ENCODE measurements at places on chromosomes 4 and X.

GRCh38 chrX:155009994-155010472, 12.5 kb downstream of the F8 start:
- DNase-seq, result no peak

DNA sequence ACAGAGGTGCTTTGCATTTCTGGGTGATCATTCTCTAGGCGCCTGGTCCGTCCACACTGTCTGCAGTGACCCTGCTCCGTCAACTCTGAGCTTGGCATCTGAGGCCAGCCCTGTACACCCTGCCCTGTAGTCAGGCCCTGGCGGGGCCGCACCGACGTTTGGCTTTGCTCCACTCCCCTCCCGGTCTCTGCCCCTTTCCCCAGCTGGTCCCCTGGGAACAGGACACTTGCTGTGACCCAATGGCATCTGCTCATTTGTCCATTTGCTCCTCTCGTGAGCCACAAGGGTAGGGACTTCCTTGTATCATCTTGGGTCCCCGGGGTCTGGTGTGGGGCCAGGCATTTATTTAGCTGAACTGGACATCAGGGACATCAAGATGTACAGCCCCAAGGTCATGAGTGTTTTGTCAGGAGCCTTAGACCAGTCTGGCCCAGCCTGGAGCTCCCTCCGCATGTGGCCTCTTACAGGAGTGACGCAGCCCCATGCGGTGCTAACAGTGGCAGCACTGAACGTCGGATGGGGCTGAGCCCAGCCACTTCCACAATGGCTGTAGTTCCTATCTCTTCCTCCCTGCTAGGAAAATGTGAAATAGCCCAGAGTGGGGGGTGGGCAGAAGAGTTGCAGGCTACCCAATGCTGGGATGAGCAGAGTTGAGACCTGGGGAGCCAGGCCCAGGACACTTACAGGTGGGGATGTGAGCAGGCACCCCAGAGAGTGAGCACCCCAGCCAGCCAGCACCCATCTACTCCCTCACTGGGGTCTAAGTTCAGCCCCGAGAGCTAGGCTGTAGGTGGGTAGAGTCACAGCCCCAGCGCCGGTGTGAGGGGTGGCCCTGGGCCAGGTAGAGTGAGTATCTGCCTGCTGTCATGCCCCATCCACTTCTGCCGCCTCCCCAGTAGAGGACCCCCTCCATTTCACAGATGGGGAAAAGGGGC, 2.0 kb upstream of the SH3BP2 start:
- peak; percentile 56 for DNase-seq

DNA sequence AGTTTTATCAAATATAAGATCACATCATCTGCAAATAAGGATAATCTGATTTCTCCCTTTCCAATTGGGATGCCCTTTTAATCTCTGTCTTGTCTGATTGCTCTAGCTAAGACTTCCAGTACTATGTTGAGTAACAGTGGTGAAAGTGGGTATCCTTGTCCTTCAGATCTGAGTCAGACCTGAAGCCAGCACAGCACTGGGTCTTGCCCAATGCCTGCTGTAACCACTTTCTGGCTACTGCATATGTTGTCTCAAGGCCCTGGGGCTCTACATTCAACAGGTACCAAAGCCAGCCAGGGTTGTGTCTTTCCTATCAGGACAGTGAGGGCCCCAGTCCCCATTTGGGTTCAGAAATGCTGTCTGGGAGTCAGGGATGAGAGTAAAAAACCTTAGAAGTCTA, 90.3 kb downstream of the CYSLTR1 start:
- no peak for DNase-seq

- DNase-seq, result no peak
Observed at GRCh38 chrX:124860736-124861135, 458.9 kb upstream of the TEX13C start.

DNA sequence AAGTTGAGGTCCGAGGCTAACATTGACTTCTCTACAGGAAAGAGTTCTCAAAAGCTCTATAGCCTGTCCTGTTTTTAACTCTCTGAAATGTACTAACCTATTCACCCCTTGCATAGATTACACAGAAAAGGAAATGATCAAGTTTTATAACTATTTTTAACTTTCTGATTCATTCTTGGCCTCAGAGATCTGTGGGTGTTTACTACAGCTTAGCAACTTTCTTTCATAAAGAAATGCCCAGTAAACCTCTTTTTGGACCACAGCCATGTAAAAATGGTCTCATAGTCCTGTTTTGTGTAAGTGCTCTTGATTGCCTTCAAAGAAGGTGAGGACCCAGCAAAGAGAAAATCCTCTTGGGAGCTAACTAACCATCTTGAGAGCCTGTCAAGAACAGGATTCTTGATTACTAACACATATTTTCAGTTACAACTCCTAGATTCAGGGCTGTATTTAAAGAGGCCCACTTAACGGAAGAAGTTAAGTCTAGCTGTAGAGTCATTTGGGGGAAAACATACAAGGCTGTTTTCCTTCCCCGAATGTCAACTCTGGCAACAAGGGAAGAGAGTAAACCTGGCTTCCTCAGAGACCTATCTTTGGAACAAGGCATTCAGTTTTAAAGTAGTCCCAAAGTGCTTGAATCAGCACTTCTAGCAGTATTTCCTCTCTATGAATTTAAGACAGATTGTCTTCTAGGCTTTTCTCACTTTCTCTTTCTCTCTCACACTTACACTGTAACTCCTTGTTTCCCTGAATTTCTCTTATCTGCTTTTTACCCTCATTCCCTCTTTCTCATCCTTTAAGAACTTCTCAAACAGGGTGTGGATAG, 78.2 kb downstream of the IL21 start:
- no peak for DNase-seq

DNA sequence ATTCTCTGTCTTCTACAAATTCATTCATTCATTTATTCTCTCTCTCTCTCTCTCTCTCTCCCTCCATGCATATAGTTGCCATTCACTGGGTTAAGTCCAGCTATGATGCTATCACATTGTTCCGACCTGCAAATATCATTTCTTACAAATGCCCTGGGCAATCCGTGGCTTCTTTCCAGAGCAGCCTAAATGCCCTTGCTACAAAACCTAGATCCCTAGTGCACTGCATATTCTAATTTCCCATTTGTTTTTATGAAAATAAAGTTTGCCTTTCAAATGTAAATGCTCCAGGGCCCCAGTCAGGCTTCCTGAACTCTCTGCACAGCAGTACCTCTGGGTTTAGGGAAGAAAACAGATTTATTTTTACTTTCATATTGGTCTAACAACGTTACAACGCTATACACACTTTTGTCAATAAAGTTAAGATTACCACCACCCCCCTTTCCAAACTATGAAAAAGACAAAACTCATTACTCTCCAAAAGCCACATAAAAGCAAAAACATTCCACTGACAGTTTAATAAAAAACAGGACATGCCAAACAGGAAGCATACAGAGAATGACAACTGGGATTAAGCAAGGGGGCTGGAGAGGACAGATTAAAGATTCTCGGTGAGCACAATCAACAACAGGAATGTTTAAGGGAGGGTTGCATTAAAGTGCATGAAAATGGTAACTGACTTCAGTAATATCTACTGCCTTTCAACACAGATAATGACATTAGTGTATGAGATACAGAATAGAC, 104.3 kb downstream of the USP46 start:
- DNase-seq, result no peak
